CD4-positive, alpha-beta T cell treated with Interferon gamma for 1 hour (primary cell): ENCODE measurements at places on chromosomes 13 and 19.

GRCh38 chr13:80571346-80572307, 230.7 kb upstream of the SPRY2 start:
- DNase-seq, result no peak

GRCh38 chr13:59247171-59247570, 916.6 kb downstream of the DIAPH3 start:
- no peak for DNase-seq

- DNase-seq, result no peak
Observed at GRCh38 chr13:73816702-73817101, 317.5 kb downstream of the KLF12 start.

DNA sequence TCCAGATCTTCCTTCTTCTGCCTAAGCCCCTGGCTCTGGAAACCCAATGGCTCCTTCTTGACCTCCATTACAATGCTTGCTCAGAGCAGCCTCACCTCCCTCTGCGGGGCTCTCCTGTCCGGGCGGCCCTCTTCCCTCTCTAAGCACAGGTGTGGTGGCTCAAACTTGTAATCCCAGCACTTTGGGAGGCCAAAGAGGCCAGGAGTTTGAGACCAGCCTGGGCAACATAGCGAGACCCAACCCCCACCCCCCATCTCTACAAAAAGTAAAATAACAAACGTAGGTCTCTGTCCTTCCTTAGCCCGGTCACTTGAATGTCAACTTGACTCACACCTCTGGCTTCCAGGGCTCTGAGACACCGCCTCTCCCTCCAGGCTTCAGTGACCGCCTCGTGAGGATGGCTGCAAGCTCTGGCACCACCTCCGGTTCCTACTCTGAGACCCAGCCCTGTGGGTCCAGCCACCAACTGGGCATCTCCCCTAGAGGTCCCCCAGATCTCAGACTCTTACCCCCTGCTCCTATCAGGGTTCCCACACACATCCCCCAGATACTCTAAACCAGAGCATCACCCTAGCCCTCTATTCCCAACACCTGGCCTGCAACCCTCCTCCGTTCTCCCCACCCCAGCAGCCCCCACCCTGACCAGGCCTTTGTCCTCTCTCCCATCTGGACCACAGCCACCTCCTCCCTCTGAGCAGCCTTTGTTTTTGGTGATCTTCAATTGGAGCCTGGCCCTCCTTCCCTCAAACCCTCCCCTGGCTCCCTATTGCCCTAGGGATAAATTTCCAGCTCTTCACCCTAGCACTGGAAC, 4.7 kb upstream of the TLE2 start:
- no peak for DNase-seq

DNA sequence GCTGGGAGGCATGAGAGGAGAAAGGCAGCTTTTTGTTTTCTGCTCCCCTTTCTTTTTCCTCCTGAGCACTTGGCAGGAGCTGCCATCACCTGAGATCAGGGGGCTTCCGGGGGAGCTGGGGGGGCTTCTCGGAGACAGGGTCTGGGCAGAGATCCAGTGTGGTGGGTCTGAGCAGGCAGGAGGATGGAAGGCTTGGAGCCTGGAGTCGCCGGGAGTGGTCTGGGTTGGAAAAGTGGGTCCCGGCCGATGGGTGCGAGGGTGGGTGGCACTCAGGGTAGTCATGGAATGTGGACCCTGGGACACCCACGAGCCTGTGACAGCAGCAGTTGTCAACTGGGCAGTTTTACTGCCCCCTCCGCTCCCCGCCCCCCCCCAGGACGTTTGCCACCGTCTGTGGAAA, 2.2 kb upstream of the ADM5 start:
- no peak for DNase-seq

GRCh38 chr19:36417752-36418286, 625 bp downstream of the ZFP82 start:
- no peak for DNase-seq

DNA sequence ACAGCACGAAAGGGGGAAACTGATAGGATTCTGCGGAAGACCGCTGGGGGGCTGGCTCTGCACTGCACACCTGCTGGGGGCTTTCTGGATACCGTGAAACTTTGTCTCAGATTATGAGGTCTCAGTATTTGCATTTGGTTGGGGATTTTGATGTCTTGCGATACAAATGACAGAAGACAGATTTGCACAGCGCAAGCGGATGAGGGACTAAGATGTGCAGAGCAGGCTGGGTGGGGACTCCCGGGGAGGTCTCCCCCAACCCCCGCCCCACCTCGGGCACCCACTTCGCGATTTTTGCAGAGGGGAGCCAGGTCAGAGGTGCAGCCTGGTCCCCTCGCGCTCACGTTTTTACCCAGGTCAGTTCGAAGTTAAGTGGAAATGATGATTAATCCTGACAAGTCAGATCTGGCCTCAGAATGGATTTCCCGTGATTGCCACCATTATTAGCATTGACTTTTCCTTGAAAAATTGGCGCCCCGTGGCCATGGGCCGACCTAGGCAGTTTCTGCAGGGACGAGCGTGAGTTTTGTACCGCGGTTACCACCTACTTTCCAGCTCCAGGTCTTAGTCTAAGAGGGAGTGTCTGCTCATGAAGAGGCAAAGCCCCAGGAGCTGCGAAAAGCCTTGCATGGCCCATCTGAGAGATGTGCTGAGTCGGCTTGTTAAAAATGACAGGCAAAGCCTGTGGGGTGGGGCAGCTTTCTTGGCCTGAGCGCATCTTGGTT, 1.3 kb upstream of the GJB2 start:
- DNase-seq, result no peak

DNA sequence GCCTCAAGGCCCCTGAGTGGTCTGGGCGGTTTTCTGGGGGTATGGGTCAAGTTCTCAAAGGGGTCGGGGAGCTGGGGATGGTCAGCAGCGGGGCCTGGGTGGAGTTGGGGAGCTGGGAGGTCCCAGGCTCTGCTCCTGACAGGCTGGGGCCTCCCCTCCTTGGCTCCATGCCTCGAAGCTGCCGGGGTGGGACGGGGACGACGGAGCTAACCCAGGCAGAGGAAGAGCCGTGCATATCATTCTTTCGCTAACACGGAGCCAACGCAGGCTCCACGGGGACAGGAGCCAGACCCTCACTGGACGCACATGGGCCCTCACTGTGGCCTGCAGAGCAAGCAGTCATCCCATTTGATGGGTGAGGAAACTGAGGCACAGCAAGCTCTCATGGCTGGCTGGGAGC, 25.8 kb upstream of the CACTIN start:
- DNase-seq, result no peak
